COLO829 (cell line): ENCODE measurements at places on chromosomes 2 and 18.

GRCh38 chr2:42839809-42840501 lies 47.6 kb upstream of the HAAO start:
- DNase-seq = no peak

DNA sequence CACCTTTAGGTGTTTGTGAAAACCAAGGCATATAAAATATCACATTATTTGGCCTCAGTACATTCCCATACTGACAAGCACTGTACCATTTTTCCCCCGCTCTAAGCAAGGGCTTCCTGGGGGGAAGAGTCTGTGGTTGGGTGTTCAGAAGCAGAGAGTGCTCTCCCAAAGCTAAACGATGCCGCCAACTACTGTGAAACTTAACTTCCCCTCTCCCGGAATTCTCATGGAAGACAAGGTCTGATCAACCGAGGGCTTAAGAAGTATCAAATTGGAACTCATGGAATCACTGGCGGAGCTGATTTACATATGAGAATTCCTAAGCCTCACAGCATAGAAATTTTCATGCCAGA lies 433 bp upstream of the MFF start:
- DNase-seq = peak; percentile 15

DNA sequence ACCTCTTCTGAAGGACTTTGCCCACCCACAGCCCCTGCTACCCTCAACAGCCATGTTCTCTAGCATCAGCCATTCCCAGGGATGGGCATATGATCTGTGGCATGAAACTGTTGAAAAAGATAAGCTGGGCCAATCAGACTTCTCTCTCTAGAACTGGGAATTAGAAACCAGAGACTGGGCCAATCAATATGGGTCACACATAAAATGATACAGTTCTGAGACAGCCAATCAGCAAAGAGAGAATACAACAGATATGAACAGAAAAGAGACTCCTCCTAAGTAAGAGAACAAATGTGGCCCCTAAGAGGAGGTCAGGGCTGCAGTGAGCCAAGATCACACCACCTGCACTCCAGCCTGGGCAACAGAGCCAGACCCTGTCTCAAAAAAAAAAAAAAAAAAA lies 2.1 kb downstream of the KIDINS220 start:
- no peak for DNase-seq

DNA sequence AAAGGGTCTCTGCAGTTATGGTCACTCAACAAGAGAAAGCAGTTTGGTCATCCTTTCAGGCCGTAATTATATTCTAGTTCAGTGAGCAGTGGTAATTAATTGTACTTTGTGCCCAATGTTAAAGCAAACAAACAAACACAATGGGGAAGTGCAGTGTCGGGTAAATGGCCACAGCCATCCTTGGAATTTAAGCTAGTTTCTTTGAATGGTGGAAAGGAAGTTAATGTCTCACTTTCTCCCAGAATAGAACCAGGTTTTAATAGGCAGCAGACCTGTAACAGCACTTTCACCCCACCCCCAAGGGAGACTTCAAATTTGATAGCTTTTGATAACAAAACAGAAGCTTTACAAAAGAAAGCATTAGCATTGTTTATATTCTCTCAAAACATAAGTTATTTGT lies 20.0 kb upstream of the ITGAV start:
- no peak for DNase-seq

- DNase-seq = no peak
Observed at GRCh38 chr2:171409436-171409971, 24.3 kb downstream of the METTL8 start.

DNA sequence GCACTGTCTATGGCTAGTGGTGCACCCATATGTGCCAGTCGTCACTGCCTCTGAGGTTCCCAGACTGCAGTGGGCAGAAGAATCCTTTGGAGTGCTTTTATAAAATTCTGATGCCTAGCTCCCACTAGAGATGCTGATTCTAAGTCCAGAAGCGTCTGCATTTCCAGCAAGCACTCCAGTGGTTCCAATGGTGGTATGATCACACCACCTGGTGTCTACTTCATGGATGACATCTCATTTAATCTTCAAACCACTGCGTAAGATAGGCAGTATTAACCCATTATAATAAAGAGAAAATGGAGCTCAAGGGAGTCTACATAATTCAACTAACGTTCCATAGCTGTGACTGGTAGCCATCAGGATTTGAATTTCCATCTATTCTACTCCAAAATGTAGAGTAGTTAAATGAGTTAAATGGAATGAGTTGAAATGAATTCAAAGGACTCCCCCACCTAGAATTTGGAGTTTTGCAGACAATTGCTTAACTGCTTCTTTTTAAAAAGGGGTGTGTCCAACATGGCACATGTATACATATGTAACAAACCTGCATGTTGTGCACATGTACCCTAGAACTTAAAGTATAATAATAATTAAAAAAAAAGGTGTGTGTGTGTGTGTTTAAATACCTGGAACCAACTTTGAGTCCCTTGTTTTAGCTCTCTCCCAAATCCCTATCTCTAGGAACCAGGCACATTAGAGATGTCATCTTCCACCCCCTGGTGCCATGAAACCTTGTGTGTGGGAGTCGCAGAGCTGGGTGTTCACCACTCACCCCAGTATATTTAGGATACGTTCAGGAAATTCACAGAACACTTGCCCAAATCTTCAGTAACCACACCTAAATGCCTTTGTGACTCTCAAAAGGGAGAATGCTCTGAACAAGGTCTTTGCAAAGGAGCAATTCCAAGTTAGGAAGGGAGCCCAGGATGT lies 14.1 kb downstream of the LAMA3 start:
- peak; percentile 45 for DNase-seq

DNA sequence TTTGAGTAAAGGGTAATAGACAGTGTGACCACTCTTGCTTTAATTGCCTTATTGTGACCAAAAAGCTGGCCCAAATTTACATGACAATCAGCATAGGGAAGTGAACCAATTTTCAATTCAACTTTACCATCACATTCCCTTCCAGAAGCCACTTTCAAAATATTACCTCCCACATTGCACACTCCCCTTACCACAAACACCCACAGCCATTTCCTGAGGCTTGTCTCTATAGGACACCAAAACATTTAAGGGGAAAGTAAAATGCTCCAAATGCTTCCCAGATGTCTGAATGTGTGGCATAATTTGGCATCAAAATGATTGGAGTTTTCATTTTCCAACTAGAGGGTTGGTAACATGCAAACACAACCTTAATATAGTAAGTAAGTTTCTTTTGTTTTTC lies 616.1 kb downstream of the SLC4A3 start:
- DNase-seq = no peak

- DNase-seq = no peak
Observed at GRCh38 chr2:227827143-227827542, 13.5 kb downstream of the CCL20 start.
